ENCODE measurements at places on chromosomes 3 and 15. TPM values are rescaled to one million over a fixed set of nuclear protein-coding genes. Genes with fewer than 3 reads are reported as not detected.

DNA sequence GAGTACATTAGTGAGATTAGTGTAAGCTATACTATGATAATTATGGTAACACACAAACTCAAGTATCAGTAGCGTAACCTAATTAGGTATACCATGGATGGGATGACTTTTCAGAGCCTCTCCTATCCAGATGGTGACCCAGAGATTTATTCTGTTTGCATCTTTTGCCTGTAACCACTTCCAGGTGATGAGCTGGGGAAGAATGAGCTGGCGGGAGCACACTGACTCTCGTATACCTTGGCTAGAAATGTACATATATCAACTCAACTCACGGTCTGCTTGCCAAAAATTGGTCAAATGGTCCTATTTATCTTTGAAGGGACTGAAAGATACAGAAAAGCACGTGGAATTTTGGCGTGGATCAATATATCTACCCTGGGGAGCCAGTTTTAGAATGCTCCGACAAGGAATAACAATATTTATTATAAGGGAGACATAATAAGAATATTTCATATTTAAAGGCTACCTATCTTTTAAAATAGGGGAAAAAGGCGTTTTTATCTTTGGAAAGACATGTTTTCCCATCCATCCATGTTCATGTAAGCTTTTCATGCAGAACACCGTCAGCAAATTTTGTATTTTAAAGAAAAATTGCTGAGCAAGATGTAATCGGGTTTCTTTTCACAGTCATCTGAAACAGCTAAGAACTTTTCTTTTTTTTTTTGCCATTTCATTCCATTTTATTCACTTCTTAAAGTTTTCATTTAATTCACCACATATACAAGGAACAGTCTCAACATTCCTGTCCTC, 502.6 kb upstream of the CBLB start:
- DNase-seq, result no peak

- no peak for DNase-seq
These were observed 54.1 kb downstream of the SLC7A14 start for GRCh38 chr3:170531657-170532335.

DNA sequence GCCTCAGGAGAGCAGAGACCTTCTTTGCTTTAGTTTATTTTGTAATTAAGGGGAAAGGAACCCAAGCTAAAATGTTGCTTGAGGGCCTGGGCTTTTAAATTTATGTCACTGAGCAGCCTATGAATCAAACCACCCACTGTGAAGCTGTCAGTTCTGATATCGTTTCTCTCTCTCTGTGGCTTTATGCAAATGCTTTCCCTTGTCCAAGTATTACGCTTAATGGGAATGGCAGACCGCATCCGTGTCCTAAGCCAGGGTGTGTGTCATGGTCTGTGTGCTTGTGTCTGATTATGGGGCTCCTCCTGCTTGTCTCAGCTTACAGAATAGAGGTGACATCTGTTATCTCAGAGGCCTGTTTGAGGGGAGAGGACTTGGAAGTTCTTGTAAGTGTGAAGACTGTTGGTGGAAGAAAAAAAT, 82.4 kb downstream of the EBLN2 start:
- no peak for DNase-seq

DNA sequence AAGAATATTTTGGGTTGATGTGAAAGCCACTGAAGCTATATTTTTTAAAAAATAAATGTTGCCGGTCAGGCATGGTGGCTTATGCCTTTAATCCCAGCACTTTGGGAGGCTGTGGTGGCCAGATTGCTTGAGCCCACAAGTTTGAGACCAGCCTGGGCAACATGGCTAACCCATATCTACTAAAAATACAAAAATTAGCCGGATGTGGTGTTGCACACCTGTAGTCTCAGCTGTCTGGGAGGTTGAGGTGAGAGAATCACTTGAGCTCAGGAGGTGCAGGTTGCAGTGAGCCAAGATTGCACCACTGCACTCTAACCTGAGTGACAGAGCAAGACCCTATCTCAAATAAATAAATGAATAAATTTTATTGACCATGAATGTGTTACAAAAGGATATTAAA, 39.6 kb downstream of the GOLM2 start:
- no peak for DNase-seq

DNA sequence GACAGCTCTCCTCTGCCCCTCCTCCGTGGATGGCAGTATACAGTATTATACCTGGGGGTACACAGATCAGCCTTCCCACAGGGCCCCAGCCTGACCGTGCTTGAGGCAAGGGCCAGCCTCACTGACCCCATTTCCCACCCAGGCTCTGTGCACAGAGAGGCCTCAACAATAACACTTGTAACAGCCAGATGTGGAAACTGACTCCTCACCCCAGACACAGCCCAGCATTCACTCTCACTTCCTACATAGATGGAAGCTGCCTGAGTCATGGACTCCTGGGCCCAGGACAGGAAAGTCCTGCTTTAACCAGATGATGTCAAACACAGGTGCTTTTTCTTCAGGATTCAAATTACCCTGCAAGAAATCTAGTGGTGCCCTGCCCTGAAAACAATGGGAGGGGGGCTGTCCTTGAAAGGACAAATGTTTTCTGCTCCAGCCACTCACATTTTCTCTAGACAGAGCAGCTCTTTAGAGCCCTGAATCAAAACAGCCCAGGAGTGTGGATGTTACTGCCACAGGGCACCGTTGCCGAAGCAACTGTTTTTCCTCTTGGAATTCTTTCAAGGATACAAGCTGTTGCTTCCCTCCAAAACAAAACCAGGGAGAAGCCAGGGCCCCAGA, 16.4 kb downstream of the CCDC12 start:
- DNase-seq, result no peak

Gene SEC62
- 154 TPM for polyA plus RNA-seq

DNA sequence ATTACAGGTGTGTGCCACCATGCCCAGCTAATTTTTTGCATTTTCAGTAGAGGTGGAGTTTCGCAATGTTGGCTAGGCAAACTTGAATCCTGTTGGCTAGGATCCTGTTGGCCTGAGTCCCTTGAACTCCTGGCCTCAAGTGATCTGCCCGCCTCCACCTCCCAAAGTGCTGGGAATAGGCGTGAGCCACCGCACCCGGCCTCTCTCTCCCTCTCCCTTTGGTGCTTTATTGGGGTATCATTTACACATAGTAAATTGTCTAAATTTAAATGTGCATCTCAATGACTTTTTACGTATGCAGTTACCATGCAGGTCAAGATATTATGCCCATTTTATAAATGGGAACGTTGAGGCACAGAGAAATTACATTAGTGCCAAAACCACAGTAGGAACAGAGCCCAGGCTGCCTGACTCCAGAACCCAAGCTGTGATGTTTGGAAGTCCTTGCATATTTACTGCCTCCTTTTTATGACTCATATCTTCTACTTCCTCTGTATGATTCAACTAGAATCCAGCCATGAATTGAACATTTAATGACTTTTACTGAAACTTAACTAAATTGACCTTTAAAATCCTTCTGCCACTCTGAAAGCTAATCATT, 34.0 kb upstream of the RPP14 start:
- DNase-seq, result no peak

Gene SH3GL3
- 84.8 TPM for polyA plus RNA-seq

DNA sequence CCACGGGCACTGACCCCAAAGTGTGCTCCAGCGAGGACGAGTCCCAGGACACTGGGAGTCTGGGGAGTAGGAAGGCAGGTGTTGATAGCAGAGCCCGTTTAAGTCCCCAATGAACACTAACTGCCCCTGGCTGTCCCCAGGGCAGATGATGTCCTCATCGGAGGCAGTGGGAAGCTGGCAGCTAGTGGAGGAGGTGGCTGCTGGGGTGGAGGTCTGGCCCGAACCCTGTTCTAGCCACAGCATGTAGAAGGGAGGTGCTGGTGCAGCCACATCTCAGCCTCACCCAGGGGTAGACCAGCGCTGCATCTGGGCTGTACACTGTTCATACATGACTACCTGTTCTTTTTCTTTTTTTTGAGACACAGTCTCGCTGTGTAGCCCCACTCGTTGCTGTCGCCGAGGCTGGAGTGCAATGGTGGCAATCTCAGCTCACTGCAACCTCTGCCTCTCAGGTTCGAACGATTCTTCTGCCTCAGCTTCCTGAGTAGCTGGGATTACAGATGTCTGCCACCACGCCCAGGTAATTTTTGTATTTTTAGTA, 51.8 kb downstream of the KLF13 start:
- DNase-seq, result no peak

Gene GADL1
- polyA plus RNA-seq, result 0.36 TPM

Gene KBTBD13
- polyA plus RNA-seq, result 0.08 TPM

Gene TICRR
- polyA plus RNA-seq, result 6.8 TPM

DNA sequence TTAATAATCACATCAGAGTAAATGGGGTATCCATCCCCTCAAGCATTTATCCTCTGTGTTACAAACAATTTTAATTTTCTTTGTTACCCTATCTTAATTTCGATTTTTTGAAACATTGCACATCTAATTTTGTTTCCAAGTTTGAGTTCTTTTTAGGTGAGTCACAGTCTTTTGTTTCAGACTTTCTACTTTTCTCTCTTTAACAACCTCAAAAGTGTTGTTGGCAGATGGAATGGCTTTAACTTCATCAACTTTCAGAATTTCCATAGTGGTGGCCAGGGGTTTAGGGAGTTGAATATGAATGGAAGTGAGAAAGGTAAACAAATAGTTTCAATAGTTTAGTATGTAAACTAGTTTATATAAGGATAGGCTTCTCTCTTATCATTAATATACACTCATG, 223.0 kb upstream of the MLF1 start:
- no peak for DNase-seq

DNA sequence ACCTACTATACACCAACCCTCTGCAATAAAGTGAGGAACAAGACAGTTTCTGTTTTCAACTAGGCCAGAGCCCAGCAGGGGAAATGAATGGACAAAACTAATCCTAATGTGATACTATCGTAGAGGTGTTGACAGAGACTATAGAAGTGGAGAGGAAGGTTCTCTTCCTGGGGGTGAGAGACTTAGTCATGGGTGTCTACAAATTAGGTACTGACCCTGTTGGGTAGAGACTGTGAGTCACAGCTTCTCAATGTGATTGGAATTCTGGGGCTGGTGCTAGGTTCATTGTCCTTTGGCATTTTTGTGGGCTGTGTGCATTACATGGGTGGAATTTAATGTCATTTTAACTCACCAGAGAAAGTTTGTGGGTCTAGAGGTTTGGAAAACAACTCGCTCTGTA, 79.3 kb downstream of the ADAMTSL3 start:
- no peak for DNase-seq

GRCh38 chr15:36370731-36371112, 208.7 kb upstream of the CDIN1 start:
- DNase-seq, result no peak

- DNase-seq, result no peak
These were observed 939.9 kb downstream of the VGLL3 start for GRCh38 chr3:86051058-86051457.

DNA sequence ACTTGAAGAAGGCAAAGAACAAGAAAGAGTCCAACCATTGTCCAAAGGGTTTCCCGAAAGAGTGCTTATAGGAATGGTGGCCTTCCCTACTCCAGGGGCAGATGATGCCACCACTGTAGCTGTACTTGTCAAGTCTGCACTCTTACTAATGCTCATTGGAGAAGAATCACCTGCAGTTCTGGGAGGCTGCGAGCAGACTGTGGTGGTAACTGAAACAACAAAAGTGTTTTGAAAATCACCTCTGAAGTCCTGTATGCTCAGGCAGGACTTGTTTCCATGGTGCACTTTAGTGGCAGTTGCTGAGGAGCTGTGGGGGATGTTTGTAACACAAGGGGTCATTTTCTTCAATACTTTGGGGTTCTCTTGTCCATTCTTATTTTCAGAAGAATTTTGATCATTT, 36.0 kb downstream of the USF3 start:
- no peak for DNase-seq

- DNase-seq, result no peak
These were observed 20.4 kb downstream of the UACA start for GRCh38 chr15:70742928-70743327.

Gene GAP43
- polyA plus RNA-seq, result 568 TPM

GRCh38 chr3:188553569-188553968, 399.6 kb downstream of the LPP start:
- no peak for DNase-seq

Gene SMCO1
- 0.23 TPM for polyA plus RNA-seq

GRCh38 chr3:110413807-110414748, 657.5 kb upstream of the NECTIN3 start:
- no peak for DNase-seq

- DNase-seq, result no peak
These were observed 89.1 kb upstream of the ALCAM start for GRCh38 chr3:105277656-105278055.

DNA sequence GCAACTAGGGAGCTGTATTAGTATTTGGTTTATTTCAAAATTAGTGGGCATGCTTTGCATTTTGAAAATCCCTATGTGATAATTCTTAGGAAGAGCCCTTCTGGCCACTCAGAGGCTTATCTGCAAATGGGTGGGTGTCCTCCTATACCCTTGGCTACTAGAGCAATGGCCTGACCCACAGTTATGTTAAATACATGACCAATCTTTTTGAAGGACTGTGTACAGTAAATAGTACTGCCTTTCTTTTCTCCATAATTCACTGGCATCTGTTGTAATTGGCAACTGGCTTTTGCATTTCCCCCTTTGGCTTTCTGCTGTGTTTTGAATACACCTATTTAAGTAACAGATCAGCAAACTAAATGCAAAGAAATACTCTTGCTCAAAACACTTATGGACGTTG, 175.4 kb downstream of the ANXA2 start:
- DNase-seq, result peak; percentile 26

Gene KAT2B
- polyA plus RNA-seq, result 47.0 TPM

Gene XYLB
- 4.0 TPM for polyA plus RNA-seq

DNA sequence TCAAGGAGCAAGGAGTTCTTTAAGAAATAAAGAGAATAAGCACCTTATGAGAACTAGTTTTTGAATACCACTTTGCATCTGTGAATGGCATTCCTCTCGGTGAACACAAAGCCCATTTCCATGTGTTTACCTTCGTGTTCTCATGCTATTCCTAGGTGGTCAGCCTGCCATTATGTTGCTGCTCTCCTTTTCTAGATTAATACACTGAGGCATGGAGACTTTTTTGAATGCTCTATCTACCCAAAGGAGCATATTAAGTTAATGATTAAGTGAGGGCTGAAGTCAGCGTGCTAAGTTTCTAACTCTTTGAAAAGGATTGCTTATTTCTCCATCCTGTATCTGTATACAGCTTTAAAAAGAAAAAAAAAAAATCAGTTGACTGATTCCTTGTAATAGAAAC, 394.5 kb downstream of the MECOM start:
- no peak for DNase-seq

- DNase-seq, result no peak
These were observed 405.4 kb upstream of the THRB start for GRCh38 chr3:24899901-24900603.

GRCh38 chr3:136749091-136749490, 3.1 kb downstream of the STAG1 start:
- no peak for DNase-seq

GRCh38 chr15:60006203-60006862, 2.2 kb downstream of the FOXB1 start:
- DNase-seq, result peak; percentile 80

GRCh38 chr15:34366271-34367065, 528 bp downstream of the LPCAT4 start:
- no peak for DNase-seq

Gene PDHB
- polyA plus RNA-seq, result 110 TPM

DNA sequence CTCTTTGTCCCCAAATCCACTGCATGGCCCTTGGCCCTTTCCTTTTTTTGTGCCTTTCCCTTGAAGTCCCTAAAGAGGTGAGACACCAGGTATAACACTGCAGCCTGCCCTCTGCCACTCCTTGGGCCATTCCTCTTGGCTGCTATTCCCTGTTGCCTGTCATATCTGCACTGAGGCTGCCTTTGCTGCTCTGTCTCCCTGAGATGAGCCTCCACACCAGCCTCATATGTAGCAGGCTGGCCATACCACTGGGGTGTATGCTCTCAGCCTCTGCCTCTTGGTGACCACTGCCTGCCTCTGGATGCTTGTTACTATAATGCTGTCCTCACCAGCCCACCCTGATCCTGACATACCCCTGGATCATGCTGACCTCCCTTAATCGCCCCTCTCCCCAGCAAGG, 252.0 kb downstream of the CLSTN2 start:
- DNase-seq, result no peak

All from spinal cord (tissue), 10 donors.